Aorta (tissue), 5 donors: ENCODE measurements at places on chromosomes 7 and 10. TPM values are rescaled to one million over a fixed set of nuclear protein-coding genes. Genes with fewer than 3 reads are reported as not detected.
A peak's percentile ranks its signal among the peaks of the same experiment; 100 is the strongest.

- H3K4me3 ChIP-seq = peak overlapping the region; percentile 76
- no peaks in the 10 kb centered on the region for H3K4me1 ChIP-seq
- DNase-seq = no peak
- H3K27ac ChIP-seq = peak overlapping the region; percentile 78
Measured at GRCh38 chr7:55366461-55367070, 1.4 kb downstream of the LANCL2 start.

DNA sequence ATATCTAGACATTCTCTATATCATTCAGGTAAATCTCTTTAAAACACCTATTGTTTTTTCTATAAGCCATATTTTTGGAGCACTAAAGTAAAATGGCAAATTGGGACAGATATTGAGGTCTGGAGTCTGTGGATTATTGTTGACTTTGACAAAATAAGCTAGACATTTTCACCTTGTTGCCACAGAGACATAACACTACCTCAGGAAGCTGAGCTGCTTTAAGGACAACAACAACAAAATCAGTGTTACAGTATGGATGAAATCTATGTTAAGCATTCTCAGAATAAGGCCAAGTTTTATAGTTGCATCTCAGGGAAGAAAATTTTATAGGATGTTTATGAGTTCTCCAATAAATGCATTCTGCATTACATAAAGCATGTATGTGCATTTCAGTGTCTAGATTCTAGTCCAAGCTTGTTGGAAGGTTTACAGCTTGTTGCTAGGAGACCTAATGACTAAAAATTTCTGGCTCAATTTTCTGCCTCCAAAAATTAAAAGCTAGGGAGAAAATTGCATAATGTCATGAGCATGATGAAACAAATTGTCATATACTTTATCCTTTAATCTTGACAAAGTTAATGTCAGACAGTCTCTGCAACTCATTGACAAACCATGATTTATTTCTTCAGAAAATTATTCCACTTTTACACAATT is 18.3 kb downstream of the LIPM start:
- H3K4me3 ChIP-seq = no peak overlapping the region
- H3K27ac ChIP-seq = no peak overlapping the region
- no peak for DNase-seq
- H3K4me1 ChIP-seq = no peaks in the 10 kb centered on the region
- no peaks in the 10 kb centered on the region for H3K36me3 ChIP-seq

DNA sequence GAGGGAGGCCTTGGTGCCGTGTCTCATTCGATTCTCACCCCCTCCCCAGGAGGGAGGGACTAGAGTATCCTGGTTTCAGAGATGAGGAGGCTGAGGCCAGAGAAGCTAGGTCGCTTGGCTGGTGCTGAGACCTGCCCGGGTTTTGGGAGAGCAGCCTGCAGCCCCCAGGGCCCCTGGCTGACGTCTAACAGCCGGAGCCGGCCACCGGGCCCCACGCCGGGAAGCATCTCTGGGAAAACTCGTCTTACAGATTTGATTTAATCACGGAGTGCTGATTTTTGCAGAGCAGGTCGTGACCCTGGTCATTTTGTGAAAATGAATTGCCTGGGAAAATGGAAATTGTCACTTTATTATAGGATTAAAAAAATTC is 97.5 kb downstream of the MICALL2 start:
- H3K27ac ChIP-seq = no peak overlapping the region
- peaks cover 2% of the 10 kb centered on the region for H3K27me3 ChIP-seq
- no peaks in the 10 kb centered on the region for H3K36me3 ChIP-seq
- peak; percentile 47 for DNase-seq
- H3K4me1 ChIP-seq = no peaks in the 10 kb centered on the region

DNA sequence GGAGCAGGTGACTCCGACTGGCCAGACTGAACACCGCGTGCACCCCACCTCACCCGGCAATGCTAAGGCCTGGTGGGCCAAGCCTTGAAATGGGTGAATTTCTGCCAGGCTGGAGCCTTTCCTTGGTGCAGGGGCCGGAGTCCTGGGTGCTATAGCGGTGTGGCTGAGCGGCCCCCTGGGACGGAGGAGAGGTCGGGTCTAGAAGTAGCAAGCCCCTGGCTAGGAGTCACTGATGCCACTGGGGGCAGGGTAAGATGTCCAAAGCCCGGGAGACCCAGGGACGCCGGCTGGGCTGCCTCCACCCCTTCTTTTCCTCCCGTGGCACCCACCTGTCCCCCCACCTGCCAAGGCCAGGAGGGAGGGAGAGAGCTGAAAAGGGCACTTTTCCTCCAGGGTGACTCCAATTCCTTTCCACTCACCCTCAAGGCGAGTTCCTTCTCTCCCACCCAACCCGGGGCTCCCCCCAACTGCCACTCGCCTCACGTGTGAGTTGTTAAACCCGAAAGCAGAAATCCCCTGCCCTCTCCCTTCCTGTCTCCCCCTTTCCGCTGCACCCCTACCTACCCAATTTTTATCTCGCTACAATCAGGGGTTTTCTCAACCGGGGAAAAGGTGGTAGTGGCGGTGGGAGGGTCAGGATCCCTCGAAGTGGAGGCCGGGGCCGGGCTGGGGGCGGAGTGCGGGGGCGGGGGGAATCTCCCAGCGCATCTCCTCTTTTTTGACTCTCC is 6.0 kb upstream of the GATA3 start:
- no peak for DNase-seq
- no peak overlapping the region for H3K4me3 ChIP-seq
- no peaks in the 10 kb centered on the region for H3K36me3 ChIP-seq
- no peaks in the 10 kb centered on the region for H3K27me3 ChIP-seq
- H3K27ac ChIP-seq = no peak overlapping the region

- no peak overlapping the region for H3K4me3 ChIP-seq
- no peaks in the 10 kb centered on the region for H3K27me3 ChIP-seq
- no peaks in the 10 kb centered on the region for H3K4me1 ChIP-seq
- no peak for DNase-seq
Measured at GRCh38 chr7:51230723-51231122, 85.9 kb downstream of the COBL start.

DNA sequence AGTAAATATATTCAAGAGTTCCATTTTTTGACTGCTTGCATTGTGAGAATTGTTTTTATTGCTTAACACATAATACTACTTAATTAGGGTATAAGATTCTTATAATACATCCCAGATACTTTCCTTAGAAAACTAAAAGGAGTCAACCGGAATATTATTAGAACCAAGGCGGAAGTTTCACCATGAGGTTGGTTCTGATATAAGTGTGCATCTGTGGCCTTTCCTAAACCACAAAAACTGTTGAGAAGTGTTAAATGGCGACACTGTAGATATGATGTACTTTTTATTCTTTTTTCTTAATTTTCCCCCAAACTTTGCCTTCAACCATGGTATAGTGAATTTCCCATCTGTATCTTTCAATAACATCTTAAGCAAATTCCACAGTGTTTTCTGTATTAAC is 32.3 kb upstream of the INHBA start:
- DNase-seq = no peak
- H3K27me3 ChIP-seq = no peaks in the 10 kb centered on the region
- H3K4me1 ChIP-seq = no peaks in the 10 kb centered on the region
- no peak overlapping the region for H3K4me3 ChIP-seq

- no peaks in the 10 kb centered on the region for H3K4me1 ChIP-seq
- DNase-seq = no peak
- no peaks in the 10 kb centered on the region for H3K27me3 ChIP-seq
Measured at GRCh38 chr7:43502941-43503340, 80.0 kb upstream of the STK17A start.

- no peaks in the 10 kb centered on the region for H3K27me3 ChIP-seq
- no peak for DNase-seq
- no peaks in the 10 kb centered on the region for H3K36me3 ChIP-seq
- H3K4me3 ChIP-seq = no peak overlapping the region
Measured at GRCh38 chr7:18760631-18761445, 265.3 kb downstream of the HDAC9 start.

- no peak for DNase-seq
- no peaks in the 10 kb centered on the region for H3K4me1 ChIP-seq
- no peaks in the 10 kb centered on the region for H3K36me3 ChIP-seq
- H3K4me3 ChIP-seq = no peak overlapping the region
Measured at GRCh38 chr10:80075781-80076180, 2.7 kb upstream of the TMEM254 start.

DNA sequence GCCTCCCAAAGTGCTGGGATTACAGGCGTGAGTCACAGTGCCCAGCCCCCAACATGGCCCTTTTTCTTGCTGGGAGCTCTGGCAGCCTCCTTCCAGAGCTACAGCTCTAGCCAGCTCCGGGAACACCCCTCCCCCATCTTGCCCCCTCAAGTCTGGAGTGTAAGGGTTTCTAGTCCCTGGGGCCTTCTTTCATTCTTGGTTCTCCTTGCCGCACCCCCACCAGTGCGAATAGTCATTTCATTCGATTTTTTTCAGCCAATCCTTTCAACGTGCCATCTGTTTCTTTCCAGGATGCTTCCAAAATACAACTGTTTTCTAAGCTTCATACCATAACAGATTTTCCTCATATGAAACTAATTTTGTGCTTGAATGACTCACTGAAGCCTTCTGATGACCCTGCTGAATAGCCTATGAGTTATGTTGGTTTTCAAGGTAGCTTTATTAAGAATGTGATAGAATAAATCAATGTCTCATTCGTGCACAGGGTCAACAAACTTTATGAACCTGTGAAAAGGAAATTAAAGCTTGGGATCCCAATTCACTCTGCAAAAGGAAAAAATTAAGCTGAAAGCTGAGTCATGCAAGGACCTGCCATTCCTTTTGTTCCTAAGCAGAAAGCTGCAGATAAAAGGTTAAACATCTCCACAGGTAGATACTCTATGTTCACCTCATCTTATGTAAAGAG is 38.6 kb downstream of the CDC14C start:
- H3K27me3 ChIP-seq = no peaks in the 10 kb centered on the region
- no peaks in the 10 kb centered on the region for H3K36me3 ChIP-seq
- H3K4me1 ChIP-seq = no peaks in the 10 kb centered on the region
- no peak for DNase-seq

DNA sequence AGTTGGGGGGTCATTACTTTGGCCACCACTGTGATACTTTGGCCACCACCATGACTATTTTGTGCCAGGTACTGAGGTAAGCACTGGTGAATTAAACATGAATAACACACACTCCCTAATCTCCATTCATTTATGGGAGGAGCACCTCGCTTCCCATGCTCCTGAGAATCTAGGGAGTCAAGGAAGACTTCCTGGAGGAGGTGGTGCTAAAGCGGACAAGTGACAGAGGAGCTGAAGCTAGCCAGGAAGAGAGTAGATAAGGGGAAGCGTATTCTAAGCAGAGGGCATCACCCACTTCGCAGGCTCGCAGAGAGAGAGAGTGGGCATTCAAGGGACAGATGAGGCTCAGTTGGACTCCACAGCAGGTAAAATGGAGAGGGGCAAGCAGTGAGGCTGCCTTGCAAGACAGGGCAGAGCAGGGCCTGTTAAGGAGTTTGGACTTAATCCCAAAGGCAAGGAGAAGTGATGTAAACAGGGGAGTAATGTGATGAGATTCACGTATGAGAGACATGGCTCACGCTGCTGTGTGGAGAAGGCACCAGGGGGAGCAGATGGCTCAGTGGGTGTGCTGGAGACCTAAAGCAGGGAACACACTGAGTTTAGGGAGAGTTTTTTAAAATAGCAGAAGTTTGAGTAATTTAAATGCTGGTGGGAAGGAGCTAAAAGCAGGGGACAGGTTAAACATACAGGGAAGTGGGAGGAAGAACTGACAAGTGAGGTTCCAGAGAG is 21.3 kb upstream of the TMEM248 start:
- DNase-seq = no peak
- no peaks in the 10 kb centered on the region for H3K27me3 ChIP-seq
- no peaks in the 10 kb centered on the region for H3K36me3 ChIP-seq
- no peak overlapping the region for H3K27ac ChIP-seq
- H3K4me1 ChIP-seq = no peaks in the 10 kb centered on the region
- no peak overlapping the region for H3K4me3 ChIP-seq

The NPSR1 gene
- total RNA-seq = not detected

The BHLHA15 gene
- total RNA-seq = not detected

The DYDC2 gene
- total RNA-seq = not detected

The RAB19 gene
- not detected for total RNA-seq

The HMX3 gene
- not detected for total RNA-seq

The CUZD1 gene
- total RNA-seq = 1.1 TPM
